ENCODE measurements at places on chromosomes 13 and 19.

GRCh38 chr13:29969286-29969685 is 118.9 kb upstream of the UBL3 start:
- peak; percentile 83 for DNase-seq

DNA sequence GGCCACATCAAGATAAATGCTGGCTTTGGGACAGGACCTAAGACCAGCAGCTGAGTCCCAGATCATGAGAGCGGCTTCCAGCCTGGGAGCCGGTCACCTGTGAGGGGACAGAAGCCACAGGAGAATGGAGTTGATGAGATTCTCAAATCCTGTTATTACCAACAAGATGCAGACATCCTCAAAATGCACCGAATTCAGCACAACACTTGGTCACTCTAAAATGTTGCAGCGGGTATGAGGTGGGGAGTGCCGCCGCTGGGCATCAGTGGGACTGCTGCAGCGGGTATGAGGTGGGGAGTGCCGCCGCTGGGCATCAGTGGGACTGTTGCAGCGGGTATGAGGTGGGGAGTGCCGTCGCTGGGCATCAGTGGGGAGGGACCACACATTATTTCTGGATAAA is 21.2 kb downstream of the RANBP3 start:
- DNase-seq: no peak

GRCh38 chr19:40565355-40565754 is 11.3 kb upstream of the SHKBP1 start:
- no peak for DNase-seq

GRCh38 chr13:52712385-52712784 is 27.2 kb downstream of the CNMD start:
- no peak for DNase-seq

GRCh38 chr19:5131506-5132205 is 162.7 kb downstream of the KDM4B start:
- DNase-seq: no peak

DNA sequence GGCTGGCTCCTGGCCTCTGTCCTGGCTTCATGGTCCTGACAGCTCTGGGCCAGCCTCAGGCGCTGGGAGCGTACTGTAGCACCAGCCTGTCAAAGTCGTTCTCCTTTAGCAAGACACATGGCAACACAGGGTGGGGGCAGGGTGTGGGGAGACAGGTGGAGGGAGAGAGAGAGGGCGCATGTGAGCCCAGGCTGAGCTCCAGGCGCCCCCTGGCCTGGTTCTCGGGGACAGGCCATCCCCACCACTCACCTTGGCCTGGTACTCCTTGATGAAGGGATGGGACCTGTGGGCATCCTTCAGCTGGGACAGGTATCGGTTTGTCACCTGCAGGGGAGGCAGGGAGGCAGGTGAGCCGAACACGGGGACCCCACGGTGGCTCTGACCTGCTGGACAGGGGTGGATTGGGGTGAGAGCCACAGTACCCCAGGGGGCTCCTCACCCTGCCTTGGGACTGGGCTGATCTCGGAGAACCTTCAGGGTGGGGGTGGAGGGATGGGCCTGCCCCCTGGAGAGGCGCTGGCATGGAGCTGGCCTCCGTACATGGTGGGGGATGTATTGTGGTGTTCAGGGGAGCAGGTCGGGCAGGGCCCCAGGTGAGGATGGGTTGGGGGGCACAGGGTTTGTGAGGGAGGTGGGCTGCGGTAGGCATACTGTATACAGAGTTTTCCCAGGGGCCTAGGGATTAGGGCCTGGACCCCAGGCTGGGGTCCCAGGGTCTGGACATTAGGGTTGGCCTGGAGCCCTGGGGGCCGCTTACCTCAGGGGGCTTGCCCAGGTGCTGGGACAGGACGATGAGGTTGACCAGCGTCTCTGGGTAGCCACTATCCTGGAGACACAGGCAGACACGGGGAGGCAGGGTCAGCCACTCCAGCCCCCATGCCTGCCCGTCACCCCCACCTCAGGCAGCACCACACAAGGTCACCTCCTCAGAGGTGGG is 3.9 kb upstream of the CERS1 start:
- DNase-seq: no peak

- DNase-seq: no peak
These were observed 270.3 kb downstream of the MZT1 start for GRCh38 chr13:72457151-72457550.
